ENCODE measurements at places on chromosomes 16 and 17. TPM values are rescaled to one million over a fixed set of nuclear protein-coding genes. Genes with fewer than 3 reads are reported as not detected.

Gene BHLHA9
- not detected for total RNA-seq

Gene PRSS53
- 1.2 TPM for total RNA-seq

GRCh38 chr16:28218109-28218508, 6.3 kb upstream of the XPO6 start:
- H3K36me3 ChIP-seq = no peaks in the 10 kb centered on the region
- no peak overlapping the region for H3K4me3 ChIP-seq
- no peak for DNase-seq

GRCh38 chr17:70139449-70139993, 29.8 kb upstream of the KCNJ2 start:
- no peak overlapping the region for H3K27ac ChIP-seq
- H3K4me3 ChIP-seq = no peak overlapping the region

DNA sequence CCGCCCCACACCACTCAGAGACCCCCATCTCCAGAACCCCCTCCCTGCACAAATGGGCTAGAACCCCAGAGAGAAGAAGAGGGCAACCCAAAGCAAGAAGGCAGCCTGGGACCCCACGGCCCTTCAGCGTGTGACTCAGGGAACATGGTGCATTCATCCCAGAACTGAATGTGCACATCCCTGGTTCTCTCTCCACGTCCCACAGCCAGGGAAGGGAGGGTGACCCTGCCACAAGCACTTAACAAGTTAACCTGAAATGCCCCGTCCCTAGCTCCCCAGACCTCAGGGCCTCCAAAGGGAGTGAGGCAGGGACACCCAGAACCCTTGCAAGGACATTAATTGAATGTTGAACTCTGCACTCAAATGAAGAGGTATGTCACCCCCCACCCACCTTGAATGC, 202.5 kb upstream of the TNRC6C start:
- H3K27ac ChIP-seq = no peak overlapping the region
- no peak for DNase-seq
- H3K36me3 ChIP-seq = no peaks in the 10 kb centered on the region
- H3K4me1 ChIP-seq = no peaks in the 10 kb centered on the region
- no peak overlapping the region for H3K4me3 ChIP-seq

GRCh38 chr16:8878523-8878911, 3.6 kb upstream of the LITAFD start:
- no peak overlapping the region for H3K4me3 ChIP-seq
- H3K27me3 ChIP-seq = peaks cover 23% of the 10 kb centered on the region
- H3K4me1 ChIP-seq = peaks cover 3% of the 10 kb centered on the region
- no peak for DNase-seq
- H3K36me3 ChIP-seq = no peaks in the 10 kb centered on the region
- H3K27ac ChIP-seq = no peak overlapping the region

DNA sequence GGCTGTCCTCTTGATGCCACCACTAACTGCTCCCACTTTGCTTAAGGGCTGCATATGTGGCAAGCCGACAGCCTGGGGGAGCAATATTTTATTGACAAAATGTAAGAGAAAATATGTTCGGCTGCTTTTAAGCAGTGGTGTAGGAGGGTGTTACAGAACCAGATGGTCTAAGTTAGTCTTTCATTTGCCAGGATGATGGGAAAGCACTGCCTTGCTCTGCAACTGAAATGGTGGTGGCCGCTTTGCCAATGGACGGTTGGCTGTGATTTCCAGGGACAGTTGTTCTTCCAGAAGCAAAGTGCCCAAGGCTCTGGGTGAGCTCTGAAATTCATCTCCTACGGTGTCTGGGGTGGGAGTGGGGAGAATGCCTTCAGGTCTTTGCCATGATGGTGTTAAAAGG, 469.3 kb downstream of the TOX3 start:
- H3K4me1 ChIP-seq = no peaks in the 10 kb centered on the region
- DNase-seq = no peak
- H3K27me3 ChIP-seq = no peaks in the 10 kb centered on the region
- no peaks in the 10 kb centered on the region for H3K36me3 ChIP-seq

DNA sequence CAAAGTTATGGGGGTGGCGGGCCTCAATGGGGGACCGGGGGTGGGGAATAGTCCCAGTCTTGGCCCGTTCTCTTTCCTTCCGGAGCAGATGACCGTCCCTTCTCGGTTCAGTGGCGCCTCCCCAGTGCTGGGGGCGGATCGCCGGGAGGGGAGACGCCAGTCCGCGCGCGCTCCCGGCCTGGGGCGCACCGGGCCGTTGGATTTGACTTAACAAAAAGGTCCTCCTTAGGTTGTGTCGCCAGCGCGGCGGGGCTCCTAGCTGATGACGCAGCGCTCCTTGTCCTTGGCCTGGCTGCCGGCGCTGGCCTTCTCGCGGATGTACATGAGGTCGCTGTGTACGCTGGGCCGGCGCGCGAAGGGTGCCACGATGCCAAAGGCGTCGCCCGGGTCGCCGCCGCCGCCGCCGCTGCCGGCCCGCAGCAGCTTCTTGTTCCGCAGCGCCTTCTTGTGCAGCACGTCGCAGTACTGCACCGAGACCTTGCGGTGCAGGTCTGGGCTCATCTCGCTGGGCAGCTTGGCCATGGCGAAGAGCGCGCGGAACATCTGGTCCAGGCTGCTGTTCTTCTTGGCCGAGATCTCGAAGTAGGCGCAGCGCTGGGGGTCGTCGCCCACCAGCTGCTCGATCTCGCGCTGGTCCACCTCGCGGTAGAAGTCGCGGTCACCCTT, 1.2 kb downstream of the RASD1 start:
- peaks cover 15% of the 10 kb centered on the region for H3K36me3 ChIP-seq
- DNase-seq = peak; percentile 51
- H3K4me1 ChIP-seq = peaks cover 69% of the 10 kb centered on the region
- H3K27ac ChIP-seq = peak overlapping the region; percentile 98

- no peaks in the 10 kb centered on the region for H3K36me3 ChIP-seq
- H3K4me3 ChIP-seq = peak overlapping the region; percentile 66
- H3K27me3 ChIP-seq = peaks cover 34% of the 10 kb centered on the region
- H3K27ac ChIP-seq = peak overlapping the region; percentile 8
These were observed 476 bp downstream of the KCNH4 start for GRCh38 chr17:42180411-42180921.

GRCh38 chr17:48564188-48565021, 13.7 kb downstream of the HOXB4 start:
- peaks cover 99% of the 10 kb centered on the region for H3K27me3 ChIP-seq
- H3K36me3 ChIP-seq = no peaks in the 10 kb centered on the region
- H3K4me3 ChIP-seq = peak overlapping the region; percentile 61
- H3K4me1 ChIP-seq = peaks cover 27% of the 10 kb centered on the region

DNA sequence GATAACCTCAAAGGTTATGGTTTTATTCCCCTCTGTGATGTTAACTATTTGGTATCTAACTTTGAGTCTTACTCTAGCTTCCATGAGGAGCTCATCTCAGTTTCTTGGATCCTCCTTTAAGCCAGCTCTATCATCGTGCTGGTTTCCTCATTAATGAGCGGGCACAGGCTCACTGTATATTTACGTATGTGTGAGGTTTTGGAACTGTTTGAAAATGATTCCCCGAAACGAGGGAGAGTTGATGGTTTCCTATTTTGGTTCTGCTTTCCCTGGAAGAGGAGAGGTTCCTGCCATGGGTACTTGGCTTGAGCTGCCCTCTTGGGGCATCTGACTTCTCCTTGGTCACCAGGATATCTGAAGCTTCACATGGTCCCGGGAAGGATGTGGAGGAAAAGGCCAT, 32.7 kb upstream of the PIK3R6 start:
- DNase-seq = no peak
- no peaks in the 10 kb centered on the region for H3K36me3 ChIP-seq
- H3K27me3 ChIP-seq = peaks cover 41% of the 10 kb centered on the region
- no peak overlapping the region for H3K4me3 ChIP-seq
- no peak overlapping the region for H3K27ac ChIP-seq
- no peaks in the 10 kb centered on the region for H3K4me1 ChIP-seq

DNA sequence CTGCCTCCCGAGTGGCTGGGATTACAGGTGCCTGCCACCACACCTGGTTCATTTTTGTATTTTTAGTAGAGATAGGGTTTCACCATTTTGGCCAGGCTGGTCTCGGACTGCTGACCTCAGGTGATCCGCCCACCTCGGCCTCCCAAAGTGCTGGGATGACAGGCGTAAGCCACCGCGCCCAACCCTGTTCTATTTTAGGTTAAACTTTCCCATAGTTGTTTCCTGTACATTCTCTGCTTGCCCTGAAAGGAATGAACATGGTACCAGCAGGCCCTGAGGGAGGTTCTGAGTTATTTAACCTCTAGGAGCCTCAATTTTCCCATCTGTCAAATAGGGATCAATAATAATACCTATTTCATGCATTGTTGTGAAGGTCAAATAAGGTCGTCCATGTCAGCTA, 11.0 kb upstream of the CDH5 start:
- no peak for DNase-seq
- no peak overlapping the region for H3K4me3 ChIP-seq
- H3K36me3 ChIP-seq = no peaks in the 10 kb centered on the region
- peaks cover 34% of the 10 kb centered on the region for H3K4me1 ChIP-seq
- peaks cover 54% of the 10 kb centered on the region for H3K27me3 ChIP-seq

Data from left ventricle myocardium inferior (tissue), 1 donor.